Upper lobe of right lung (tissue), 1 donor: ENCODE measurements at places on chromosomes 5 and 9.
A peak's percentile ranks its signal among the peaks of the same experiment; 100 is the strongest.

- DNase-seq, result no peak
Observed at GRCh38 chr9:80698725-80699410, 990.5 kb downstream of the TLE1 start.

DNA sequence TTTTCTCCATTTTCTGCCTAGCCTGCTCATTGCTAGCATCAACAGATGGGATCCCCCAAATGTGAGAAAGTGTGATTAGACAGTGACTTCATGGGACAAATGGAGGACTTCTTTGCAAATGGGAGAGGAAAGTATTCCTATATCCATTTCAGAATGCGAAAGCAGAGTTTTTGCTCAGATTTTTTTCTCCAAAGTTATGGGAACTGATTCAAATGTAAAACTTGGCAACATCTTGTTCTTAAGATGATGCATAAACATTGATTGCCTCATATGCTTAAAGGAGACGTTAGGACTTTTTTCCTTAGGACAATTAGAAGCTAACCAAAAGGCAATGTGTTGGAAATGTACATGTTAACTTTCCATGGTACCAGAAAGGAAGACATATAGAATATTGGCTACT, 704.3 kb upstream of the ZNF608 start:
- DNase-seq, result no peak

GRCh38 chr5:102418531-102418930, 80.3 kb downstream of the SLCO6A1 start:
- no peak for DNase-seq

DNA sequence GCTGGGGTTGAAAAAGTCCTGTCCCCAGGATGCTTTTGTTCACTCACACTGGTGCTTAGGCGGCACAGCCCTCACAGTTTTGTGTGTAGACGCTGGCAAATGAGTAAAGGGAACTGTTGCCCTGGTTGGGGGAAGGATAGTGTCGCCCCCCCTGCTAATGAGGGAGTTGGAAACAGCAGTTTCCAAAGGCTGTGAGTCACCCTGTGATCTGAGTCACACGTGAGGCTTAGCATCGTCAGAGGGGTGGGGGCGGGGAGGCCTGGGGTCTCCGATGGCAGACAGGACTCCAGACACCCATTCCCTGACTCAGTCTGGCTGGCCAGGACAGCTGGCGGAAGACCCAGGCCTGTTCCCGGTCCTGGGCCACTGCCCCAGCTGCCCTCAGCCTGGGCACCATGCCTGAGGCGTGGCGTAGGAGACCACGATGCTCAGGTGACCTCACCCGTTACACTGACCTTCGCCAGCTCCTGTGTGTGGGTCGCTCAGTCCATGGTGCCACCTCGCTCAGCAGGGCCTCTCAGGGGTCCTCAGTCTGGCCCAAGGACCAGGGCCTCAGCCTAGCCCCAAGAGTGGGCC, 2.9 kb downstream of the DNAJB5 start:
- no peak for DNase-seq

DNA sequence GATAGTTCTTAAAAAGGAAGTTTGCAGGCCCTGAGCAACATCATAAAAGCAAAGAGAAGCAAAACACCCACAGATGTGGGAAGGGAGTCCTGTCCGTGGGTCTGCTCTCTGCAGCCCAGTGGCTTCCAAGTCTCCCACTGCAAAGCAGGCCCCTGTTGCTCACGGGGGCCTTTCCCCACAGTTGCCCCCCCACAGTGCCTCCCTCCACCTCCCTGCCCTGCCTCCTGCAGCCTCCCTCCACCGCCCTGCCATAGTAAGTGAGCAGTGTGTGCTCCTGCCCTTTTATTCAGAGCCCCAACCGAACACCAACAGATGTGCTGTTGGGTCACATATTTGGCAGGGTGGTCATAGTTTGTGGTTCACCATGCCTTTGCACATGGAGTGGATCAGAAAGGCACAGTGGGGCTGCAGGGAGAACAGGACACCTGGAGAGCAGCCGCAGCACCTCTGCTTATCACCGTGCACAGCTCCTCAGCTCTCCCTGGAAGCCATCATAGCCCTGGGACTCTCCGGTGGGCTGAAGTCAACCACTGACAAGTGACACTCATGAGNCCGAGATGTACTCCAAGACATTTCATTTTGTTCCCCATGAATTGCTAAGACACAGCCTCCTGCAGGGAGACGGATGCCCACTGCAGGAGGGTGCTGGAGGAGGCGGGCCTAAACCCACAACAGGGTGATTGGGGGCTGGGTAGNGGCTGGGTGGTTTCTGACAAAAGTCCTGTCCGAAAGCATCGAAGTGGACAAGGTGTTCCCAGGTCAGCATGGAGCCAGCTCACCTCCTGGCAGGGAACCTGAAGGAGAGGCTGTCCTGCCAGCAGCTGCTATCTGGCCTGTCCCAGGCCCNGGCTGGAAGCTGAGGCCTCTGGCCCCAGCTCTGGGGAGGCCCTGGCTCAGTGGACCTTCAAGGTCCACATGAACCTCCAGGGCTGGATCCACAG, 278.9 kb downstream of the GADD45G start:
- DNase-seq, result peak; percentile 48

- no peak for DNase-seq
Observed at GRCh38 chr9:4061717-4062116, 238.2 kb downstream of the GLIS3 start.
